ENCODE measurements at places on chromosomes 6 and 20.

- DNase-seq, result no peak
Measured at GRCh38 chr6:44641344-44642031, 254.0 kb downstream of the CDC5L start.

DNA sequence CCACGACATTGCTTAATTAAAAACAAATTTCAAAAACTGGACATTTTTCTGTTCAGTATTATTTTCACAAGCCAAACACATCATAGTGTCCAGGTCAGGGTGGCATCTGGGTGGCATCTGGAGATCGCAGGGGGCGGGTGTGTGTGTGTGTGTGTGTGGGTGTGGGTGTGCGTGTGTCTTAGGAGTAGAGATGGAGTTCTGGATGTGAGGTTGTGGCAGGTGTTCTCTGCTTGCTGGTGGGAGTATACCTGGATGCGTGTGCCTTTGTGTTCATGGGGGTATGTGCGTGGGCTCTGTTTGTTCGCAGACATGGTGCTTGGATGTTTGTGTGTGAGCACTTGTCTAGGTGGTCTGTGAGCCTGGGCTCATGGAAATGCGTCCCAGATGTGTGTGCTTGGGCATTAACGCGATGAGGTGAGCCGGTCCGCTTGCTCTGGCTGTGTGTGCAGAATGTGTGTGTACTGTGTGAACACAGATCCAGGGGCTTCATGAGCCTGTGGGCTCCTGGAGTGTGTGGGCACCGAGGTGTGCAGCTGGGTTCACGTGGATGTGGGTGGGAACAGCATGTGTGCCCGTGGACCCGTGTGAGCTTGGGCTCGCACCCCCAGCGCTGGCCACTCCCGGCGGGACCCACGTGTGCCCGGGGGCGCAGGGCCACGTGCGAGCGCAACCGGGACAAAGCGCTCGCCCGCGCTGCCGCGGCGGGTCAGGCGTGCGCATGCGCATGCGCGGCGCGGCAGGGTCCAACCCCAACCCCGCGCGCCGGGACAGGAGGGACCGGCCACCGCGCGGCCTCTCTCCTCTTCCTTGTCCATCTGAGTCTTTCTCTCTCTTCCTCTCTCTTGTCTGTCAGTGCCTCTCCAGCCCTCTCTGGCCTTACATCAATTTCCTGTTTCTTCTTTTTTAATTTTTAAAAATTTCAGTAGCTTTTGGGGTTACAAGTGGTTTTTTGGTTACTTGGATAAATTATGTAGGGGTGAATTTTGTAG, 60.4 kb downstream of the SRC start:
- peak; percentile 18 for DNase-seq

GRCh38 chr6:157393669-157394327, 12.8 kb downstream of the ZDHHC14 start:
- DNase-seq, result no peak

GRCh38 chr6:37889486-37889885, 70.0 kb downstream of the ZFAND3 start:
- no peak for DNase-seq

GRCh38 chr6:169449221-169449620, 195.6 kb upstream of the THBS2 start:
- no peak for DNase-seq

GRCh38 chr6:15516378-15516777, 146.4 kb downstream of the DTNBP1 start:
- no peak for DNase-seq

GRCh38 chr20:1800777-1801176, 94.4 kb upstream of the SIRPA start:
- no peak for DNase-seq

DNA sequence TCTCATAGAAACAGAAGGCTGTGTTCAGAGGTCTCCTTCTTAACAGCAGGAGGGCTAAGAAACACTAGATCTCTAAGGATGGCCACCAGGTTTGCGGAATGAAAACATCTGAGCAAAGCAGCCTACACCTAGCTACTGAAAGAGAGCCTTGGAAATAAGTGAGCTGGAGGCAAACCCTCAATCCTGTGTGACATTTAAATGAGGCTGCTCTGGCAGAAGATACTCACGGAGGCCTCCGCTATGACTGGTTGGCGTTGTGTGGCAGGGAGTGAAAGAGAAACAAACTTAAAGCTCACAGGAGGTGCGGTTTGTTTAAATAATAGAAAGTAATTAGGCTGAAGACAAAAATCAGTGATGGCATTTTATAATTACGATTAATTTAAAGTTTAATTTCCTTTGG, 162.0 kb upstream of the RNF217 start:
- DNase-seq, result no peak

- DNase-seq, result no peak
Measured at GRCh38 chr20:46183768-46184167, 65.7 kb downstream of the CD40 start.

GRCh38 chr6:121961619-121962125, 437.8 kb upstream of the HSF2 start:
- DNase-seq, result no peak

- DNase-seq, result peak; percentile 20
Measured at GRCh38 chr6:17156112-17156921, 54.5 kb downstream of the STMND1 start.

GRCh38 chr6:81950877-81951276, 198.4 kb upstream of the TENT5A start:
- no peak for DNase-seq

- DNase-seq, result no peak
Measured at GRCh38 chr6:61909486-61909885, 376.5 kb downstream of the KHDRBS2 start.

GRCh38 chr6:22627644-22628043, 58.3 kb downstream of the HDGFL1 start:
- no peak for DNase-seq

GRCh38 chr20:17614812-17615644, 45.2 kb downstream of the DSTN start:
- no peak for DNase-seq

DNA sequence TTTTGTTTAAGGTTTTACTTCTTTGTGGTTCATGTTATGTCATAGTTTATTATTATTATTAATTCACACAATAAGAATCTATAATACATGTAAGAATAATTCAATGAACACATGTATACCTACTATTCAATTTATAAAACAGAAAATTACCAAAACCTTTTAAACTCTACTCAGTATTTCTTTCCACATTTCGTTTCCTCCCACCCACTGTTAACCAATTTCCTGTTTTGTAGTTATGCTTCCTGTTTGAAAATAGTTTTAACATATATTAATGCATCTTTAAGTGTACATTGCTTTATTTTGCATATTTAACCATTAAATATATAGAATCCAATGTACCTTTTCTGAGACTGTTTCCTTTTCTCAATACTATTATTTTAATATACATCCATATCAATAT, 397.9 kb upstream of the SPTLC3 start:
- DNase-seq, result no peak

DNA sequence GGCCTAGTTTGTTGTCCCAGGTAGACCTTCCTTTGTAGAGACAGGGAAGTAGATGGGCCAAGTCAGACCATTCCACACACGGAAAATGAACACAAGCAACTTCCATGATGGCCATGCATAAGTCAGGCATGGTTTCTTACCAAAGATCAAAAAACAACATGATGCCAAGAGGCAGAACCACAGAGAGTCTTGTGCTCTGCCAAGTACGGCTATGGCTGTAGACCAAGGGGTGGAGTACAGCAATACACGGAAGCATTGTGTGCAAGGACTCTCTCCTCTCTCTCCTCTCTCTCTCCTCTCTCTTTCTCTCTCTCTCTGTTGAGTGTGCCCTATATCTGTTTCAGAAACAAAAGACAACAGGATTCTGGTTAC, 4.8 kb upstream of the DUSP22 start:
- no peak for DNase-seq

- no peak for DNase-seq
Measured at GRCh38 chr6:37473364-37474095, 26.2 kb downstream of the CCDC167 start.

GRCh38 chr6:88748141-88748540, 215.3 kb downstream of the RNGTT start:
- DNase-seq, result no peak

- DNase-seq, result no peak
Measured at GRCh38 chr6:9581155-9581554, 833.7 kb downstream of the TFAP2A start.

- no peak for DNase-seq
Measured at GRCh38 chr6:17476511-17476910, 83.1 kb downstream of the CAP2 start.

DNA sequence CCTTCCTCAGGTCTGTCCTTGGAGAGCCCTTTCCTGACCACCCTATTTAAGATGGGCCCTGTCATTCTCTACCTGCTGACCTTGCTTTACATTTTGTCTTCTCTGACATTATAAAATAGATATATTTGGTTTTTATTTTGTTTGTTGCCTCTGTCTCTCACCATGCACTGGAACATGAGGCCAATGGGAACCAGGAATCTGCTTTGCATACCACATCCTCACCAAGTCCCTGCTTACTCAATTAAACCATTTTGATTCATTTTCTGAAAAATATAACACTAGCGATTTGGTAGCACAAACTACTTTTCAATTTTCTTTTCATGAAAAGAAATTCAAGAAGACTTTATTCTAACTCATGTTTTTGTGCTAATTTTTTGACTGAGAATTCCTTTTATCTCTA, 32.8 kb upstream of the POPDC3 start:
- no peak for DNase-seq

- no peak for DNase-seq
Measured at GRCh38 chr6:159819932-159820640, 20.0 kb downstream of the PNLDC1 start.

DNA sequence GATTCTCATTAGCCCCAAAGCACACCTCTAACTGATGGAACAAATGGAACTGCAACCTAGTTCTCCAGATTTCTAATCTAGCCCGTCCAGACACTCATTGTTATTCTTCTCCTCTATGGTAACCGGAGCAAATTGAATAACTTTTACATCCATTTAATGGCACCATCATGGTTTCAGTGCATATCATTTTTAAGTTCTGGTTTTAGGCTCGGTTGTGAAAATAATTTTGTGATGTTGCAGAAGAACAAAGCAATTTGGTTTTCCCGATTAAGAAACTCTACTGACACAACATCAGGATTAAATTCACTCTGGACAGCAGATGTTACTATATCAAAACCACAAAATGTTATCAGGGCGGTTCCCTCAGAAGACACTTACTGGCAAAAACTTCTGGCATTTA, 42.5 kb upstream of the HBS1L start:
- DNase-seq, result no peak

All from stimulated activated CD4-positive, alpha-beta T cell treated with anti-CD3 and anti-CD28 coated beads, TNF-alpha, amount 100 ng/mL, for 4 hours (primary cell).